ENCODE measurements at places on chromosomes 5 and 9.
A peak's percentile ranks its signal among the peaks of the same experiment; 100 is the strongest.

GRCh38 chr9:127809002-127809539 lies 6.4 kb downstream of the FPGS start:
- DNase-seq, result no peak

- peak; percentile 97 for DNase-seq
Measured at GRCh38 chr9:137046088-137046787, at the start of gene NPDC1. NPDC1 (minus strand) TSS chr9:137046177; CDS start chr9:137045989, 188 bp downstream.

GRCh38 chr9:96574931-96575351 lies 44.7 kb downstream of the CDC14B start:
- no peak for DNase-seq

DNA sequence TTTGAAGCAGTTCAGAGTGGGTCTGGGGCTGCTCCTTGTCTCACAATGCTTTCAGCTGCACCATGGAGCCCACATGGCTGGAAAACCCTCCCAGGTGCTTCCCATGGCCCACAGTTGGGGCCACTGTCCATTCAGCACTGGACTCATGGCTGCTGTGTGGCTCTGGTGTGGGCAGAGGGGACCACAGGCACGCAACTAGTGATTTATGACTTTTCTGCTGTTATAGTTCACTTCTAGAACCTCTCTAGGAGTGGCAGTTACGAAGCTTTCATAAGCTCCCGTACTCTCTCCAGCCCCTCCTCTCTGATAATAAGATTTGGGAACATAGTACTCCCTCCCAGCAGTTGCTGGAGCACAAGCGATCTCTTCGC lies 29.0 kb downstream of the GLRA1 start:
- DNase-seq, result no peak

- DNase-seq, result no peak
Measured at GRCh38 chr9:25412646-25413045, 265.6 kb downstream of the TUSC1 start.

DNA sequence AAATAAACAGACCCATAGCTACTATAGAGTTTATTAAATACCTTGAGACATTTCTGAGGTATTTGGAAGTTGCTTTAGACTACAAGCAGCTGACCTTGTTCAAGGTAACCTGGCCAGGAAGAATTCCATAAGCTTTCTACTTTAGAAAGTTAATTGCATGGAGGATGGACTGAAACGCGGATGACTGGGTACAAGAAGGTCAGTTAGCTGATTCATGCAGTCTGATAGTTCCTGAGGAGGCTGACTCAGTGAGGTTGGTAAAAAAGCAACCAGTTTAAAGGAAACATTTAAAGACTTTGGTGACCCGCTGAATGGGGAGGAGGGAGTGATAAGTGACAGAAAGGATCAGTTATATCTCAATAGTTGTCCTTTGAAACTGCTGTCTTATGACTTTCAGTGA lies 670.1 kb upstream of the CDH9 start:
- no peak for DNase-seq

DNA sequence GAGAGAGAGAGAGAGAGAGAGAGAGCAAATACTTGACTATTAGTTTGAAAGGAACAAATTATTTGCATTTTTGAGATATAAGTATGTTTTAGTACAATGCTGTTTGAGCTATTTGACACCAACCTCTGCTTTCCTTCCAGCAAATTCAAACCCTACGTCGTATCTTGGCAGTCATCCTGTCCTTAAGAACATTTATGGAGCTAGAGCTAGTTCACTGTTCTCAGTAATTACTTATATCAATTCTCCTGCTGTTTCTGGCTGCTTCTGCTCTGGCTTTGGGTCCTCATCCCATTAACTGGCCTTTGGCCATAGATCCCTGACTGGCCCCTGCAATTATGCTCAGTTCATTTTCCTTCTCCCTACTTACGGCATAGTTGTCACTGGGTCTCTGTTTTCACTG lies 19.9 kb upstream of the ERAP2 start:
- no peak for DNase-seq

GRCh38 chr9:14107977-14108376 lies 206.0 kb downstream of the NFIB start:
- no peak for DNase-seq

DNA sequence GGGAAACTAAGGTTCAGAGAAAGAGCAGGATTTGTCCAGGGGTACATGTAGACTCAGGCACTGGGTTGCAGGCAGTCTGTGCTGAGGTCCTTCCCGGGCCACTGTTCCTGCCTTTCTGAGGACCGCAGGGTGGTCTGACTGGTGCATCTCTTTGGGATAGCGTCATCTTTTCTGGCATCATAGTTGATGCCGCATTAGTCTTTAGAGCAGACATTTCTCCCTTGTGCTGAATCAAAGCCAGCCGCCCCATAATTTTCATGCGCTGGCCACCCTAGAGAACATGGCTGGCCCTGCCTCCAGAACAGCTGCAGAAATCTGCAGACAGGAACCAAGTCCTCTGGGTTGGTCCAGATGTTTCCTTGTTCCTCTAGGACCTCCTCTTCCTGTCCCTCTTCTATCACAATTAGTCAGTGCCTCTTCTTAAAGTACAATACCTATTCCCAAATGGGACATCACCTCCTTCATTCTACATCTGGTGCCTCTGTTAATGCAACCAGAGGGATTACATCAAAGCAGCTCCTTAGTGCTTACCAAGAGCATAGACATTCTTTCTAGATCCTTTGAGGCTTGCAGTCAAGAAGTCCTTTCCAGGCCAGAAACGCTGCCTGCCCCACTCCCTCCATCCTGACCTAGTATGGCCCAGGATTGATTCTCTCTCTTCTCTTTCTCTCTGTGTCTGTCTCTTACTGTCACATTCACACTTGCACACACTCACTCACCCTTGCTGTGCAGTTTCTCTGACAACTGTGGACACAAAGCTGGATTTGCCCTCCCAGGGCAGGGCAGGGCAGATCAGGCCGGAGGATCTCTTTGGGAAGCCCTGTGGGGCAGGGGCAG lies 42.0 kb upstream of the ORM1 start:
- no peak for DNase-seq

GRCh38 chr9:121785673-121786542 lies 134.5 kb downstream of the DAB2IP start:
- DNase-seq, result no peak

DNA sequence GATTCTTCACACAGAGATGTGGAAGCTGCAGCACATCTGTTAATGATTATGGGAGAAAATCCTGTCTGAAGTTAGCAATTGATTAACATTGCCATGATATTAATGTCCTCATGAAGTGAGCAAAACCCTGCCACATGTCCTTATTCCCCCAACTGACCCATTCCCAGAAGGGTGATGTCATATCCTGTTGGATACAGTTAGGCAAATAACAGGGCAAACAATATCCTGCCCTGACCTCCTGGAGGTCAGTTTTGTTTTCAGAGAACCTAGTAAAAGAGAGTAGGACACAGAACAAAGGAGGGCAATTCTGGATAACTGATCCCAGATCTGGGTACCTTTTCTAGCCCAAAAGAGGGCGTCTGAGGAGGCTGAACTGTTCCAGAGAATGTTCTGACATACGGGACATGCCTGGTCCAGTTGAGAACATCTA lies 11.0 kb downstream of the ABLIM3 start:
- no peak for DNase-seq

- DNase-seq, result no peak
Measured at GRCh38 chr5:109418712-109419352, 9.1 kb upstream of the PJA2 start.

DNA sequence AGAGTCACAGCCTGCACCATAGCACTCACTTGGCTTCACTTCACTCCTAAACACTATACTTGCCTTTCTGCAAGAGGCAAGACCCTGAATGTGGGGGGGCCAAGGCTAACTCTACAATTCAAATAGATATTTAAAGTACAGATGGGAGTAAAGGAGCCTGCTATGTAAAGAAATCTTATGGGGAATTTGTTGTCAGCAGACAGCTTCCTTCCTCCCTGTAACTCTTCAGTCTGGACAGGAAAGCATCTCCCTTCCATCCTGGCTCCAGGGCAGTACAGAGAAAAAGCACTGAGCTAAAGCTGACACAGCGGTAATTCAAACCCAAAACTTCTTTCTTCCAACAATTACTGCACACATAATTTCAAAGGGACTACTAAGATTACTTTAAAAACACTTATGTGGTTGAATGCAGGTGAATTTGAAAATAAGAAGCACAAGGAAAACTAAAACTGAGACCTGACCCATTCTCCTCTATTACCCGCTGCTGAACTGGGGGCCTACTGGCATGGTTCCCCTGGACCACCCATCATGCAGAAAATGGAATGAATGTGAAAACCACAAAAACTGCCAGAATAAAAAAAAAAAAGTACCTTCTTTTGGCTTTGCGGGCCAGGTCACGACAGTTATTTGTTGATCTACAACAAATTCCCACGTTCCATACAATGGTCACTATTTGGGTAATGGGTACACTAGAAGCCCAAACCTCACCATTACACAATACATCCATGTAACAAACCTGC lies 13.4 kb downstream of the VDAC1 start:
- no peak for DNase-seq

DNA sequence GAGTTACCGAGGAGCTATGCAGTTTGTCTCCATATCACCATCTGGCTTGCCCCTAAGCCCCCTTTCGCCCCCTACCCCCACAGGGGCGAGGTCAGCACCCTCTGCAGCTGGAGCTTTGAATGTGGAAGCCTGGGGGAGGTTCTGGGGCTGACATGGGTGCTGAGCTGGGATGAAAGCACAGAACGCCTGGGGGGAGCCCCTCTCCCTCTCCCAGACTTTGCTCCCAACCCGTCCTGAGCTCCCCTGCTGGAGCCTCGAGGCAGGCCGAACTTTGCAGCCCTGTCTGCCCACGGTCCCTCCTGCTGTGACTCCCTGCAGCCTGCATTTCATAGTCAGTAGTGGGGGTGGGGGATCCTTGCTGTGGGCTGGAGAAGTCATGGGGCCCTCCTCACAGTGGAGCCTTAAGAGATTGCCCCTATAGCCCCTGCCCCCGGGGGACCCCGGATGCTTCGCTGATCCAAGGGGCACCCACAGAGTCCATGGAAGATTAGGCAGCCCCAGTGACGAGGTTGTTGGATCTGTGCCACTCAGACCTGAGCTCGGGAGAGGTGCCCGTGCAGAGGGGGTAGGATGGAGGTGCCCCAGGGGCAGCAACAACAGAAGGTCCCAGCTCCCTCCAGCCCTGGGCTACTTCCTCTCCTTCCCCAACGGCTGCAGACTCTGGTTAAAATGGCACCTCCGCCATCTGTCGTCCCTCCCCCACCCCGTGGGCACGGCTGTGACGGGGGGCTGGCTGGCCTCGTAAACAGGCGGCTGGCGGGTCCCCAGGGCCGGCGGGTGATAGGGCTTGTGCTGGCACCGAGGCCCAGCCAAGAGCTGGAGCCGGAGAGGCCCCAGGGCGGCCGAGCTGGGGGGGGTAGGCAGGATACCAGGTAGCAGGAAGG lies 162.0 kb downstream of the C9orf50 start:
- DNase-seq, result no peak

DNA sequence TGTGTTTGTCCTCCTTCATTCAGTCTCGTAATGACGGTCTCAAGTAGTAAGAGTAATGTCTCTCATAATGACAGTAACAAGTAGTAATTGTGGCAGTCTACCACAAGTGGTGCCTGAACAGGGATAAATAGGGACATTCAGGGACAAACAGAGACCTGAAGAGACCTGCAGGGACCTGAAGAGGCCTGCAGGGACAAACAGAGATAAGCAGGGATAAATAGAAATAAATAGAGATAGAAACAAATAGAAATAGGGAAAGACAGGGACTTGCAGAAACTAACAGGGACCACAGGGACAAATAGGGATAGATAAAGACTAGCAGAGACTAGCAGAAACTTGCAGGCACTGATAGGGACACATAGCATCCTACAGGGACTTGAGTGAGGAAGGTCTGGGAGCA lies 7.9 kb downstream of the UGT3A2 start:
- no peak for DNase-seq

DNA sequence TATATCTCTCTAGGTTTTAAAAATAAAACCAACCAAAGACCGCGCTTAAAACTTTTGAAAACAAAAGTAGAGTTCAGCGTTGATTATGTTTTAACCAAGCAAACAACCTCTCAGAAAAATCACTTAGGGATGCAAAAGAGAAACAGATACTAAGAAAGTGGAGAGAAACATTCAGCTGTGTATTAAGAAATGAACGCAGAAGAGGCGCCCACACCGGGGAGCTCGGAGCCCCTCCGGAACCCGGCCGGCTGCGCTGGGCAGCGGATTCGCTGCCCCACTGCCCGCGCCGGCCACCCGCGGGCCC lies 1.4 kb downstream of the PITX1 start:
- DNase-seq, result no peak

GRCh38 chr9:95134457-95134881 lies 183.0 kb downstream of the FANCC start:
- no peak for DNase-seq

- DNase-seq, result peak; percentile 84
Measured at GRCh38 chr5:139638736-139639618, 9.2 kb upstream of the CXXC5 start.

GRCh38 chr5:125813221-125813974 lies 609.8 kb upstream of the GRAMD2B start:
- DNase-seq, result no peak

DNA sequence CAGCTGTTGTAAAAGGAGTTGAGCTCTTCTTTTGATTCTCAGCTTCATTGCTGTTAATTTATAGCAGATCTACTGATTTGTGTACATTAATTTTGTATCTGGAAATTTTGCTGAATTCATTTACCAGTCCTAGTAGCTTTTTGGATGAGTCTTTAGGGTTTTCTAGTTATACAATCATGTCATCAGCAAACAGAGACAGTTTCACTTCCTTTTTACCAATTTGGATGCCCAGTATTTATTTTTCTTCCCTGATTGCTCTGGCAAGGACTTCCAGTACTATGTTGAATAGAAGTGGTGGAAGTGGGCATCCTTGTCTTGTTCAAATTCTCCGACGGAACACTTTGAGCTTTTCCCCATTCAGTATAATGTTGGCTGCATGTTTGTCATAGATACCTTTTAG lies 398.9 kb upstream of the POU5F2 start:
- DNase-seq, result no peak

DNA sequence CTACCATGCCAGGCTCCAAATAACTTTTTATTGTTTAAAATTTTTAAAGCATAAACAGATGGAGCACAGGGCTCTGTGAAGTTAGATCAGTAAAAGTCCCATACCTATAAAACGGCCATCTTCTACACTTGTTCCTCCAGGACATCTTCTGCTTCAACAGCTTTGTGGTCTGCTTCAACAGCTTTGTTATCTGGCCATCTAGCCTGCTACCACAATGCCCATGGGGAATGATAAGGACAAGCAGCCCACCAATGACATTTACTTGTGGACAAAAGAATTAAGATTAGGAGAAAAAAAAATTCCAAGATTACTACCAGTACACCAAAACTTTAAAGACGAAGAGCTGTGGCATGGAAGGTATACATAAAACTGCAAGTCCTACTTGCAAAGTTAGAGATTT lies 2.2 kb upstream of the VPS13A start:
- DNase-seq, result no peak

DNA sequence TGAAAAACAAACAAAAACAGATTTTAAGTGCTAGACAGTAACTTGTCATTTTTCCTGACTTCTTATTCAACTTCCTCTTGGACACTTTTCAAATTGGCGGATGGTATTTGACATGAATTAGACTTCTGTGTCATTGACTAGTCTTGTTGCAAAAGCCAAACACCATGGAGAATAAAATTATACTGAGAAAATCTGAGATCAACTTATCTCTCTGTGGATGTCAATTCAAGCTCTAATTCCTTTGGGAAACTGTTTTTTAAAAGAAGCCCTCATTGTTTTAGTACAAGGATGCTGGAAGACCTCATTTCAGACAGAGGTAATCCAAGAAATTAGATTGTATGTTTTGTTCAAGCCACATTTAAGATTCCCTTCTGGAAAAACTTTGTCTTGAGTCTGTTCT lies 831.0 kb downstream of the SEMA5A start:
- DNase-seq, result no peak
